Lung (tissue), 17 donors: ENCODE measurements at places on chromosomes 1 and 21. TPM values are rescaled to one million over a fixed set of nuclear protein-coding genes. Genes with fewer than 3 reads are reported as not detected.

UBIAD1 gene
- polyA plus RNA-seq, result 11.2 TPM

C8A gene
- polyA plus RNA-seq, result not detected

SKI gene
- polyA plus RNA-seq, result 33.8 TPM

ACAP3 gene
- 42.0 TPM for polyA plus RNA-seq

GPR3 gene
- 1.8 TPM for polyA plus RNA-seq

SPRR1B gene
- polyA plus RNA-seq, result 1.9 TPM

TMEM61 gene
- polyA plus RNA-seq, result 0.91 TPM

INKA2 gene
- 5.5 TPM for polyA plus RNA-seq
